Kidney (tissue), 22 donors: ENCODE measurements at places on chromosomes 6 and 20. TPM values are rescaled to one million over a fixed set of nuclear protein-coding genes. Genes with fewer than 3 reads are reported as not detected.

GRCh38 chr6:24887545-24888140, 48.1 kb downstream of the RIPOR2 start:
- no peaks in the 10 kb centered on the region for H3K4me1 ChIP-seq
- no peak for DNase-seq
- H3K27me3 ChIP-seq: no peaks in the 10 kb centered on the region
- H3K4me3 ChIP-seq: no peak overlapping the region

SLPI gene
- 3,615 TPM for total RNA-seq

DNA sequence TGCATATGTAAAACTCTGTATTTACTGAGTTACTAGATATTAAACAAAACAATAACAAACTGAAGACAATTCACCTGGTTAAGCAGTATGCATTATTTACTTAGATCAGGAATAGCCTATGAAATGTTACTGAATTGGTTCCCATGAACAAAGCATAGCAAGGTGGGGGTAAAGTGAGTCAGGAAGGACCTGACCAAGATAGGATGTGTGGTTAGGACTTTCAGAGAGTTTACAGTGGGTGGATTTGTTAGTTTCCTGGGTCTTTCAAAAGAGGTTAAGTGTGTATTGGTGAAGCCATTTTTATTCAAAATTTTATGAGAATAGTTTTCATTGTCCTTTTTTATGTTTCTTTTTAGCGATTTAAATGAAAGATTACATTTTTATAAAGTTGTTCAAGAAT, 32.9 kb downstream of the TBPL1 start:
- H3K4me3 ChIP-seq: no peak overlapping the region
- H3K4me1 ChIP-seq: no peaks in the 10 kb centered on the region
- no peaks in the 10 kb centered on the region for H3K27me3 ChIP-seq
- H3K27ac ChIP-seq: no peak overlapping the region

GRCh38 chr6:91281901-91282300, 695.0 kb upstream of the MAP3K7 start:
- DNase-seq: no peak
- no peaks in the 10 kb centered on the region for H3K4me1 ChIP-seq
- H3K27me3 ChIP-seq: no peaks in the 10 kb centered on the region

GPR63 gene
- total RNA-seq: 0.69 TPM

GRCh38 chr20:52959125-52959524, 13.0 kb upstream of the TSHZ2 start:
- H3K4me3 ChIP-seq: no peak overlapping the region
- no peak overlapping the region for H3K27ac ChIP-seq
- H3K27me3 ChIP-seq: no peaks in the 10 kb centered on the region

CDH22 gene
- total RNA-seq: 1.6 TPM

DNA sequence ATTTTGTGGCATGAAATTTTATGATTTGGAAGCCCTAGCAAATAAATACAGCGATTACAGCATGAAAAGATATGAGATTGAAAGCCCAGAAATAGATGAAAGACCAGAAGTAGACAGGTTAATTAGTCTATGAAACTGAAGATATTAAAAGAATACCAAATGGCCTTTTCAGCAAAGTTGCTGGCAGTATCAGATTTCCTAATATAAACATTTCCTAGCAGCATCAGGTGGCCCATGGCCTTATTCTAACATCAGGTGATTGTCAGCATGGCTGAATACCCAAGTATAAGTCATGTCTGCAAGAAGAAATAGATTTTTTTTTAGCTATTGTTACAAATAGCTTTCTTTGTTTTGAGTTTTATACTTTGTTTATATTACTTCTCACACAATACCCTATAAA, 93.2 kb downstream of the CLVS2 start:
- DNase-seq: no peak
- H3K27me3 ChIP-seq: no peaks in the 10 kb centered on the region
- H3K4me3 ChIP-seq: no peak overlapping the region

LIN28B gene
- not detected for total RNA-seq
